ENCODE measurements at places on chromosomes 1 and 21. TPM values are rescaled to one million over a fixed set of nuclear protein-coding genes. Genes with fewer than 3 reads are reported as not detected.

The DNAJC6 gene
- total RNA-seq: 5.8 TPM

The IL19 gene
- total RNA-seq: not detected

The TTC39A gene
- total RNA-seq: 0.25 TPM

DNA sequence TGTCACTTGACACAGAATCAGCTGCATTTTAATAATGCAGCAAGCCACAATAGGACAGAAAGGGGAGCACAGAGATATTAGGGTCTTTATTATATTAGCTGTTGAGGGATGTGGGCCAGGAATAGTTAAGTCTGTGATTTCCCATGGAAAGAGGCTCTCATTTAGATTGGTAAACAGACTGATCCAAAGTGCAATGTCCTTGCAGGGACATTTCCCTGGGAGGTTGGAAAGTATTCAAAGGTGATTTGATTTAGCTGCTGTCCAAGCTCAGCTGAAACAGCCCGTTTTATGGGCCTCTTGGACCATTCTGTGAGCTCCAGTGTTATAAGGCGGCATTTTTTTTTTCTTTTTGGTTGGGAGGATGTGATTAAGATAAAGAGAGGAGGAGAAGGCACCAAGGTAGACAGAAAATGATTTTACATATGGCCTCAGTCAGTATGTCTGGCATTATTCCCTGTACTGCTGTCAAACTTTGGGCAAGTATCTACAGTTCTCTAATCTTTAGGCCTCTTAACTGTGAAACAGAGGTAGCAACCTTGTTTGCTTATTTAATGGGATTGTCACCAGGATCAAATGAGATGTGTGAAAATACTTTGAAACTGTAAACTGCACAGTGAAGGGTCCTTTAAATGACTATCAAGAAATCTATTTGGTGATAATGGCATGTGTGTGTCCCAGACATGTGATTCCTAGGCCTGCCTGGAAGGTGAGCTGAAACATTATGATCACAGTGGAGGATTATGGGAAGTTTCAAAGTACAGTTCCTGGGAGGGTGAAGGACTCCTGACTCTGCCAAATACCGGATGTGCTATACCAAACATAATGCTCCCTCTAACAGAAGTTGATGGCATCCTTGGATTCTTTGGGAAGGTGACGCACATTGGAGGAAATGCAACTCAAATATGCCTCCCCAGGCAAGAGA, 62.2 kb downstream of the NOS1AP start:
- DNase-seq: no peak

GRCh38 chr1:43687301-43688108, 19.8 kb upstream of the ST3GAL3 start:
- no peak for DNase-seq

DNA sequence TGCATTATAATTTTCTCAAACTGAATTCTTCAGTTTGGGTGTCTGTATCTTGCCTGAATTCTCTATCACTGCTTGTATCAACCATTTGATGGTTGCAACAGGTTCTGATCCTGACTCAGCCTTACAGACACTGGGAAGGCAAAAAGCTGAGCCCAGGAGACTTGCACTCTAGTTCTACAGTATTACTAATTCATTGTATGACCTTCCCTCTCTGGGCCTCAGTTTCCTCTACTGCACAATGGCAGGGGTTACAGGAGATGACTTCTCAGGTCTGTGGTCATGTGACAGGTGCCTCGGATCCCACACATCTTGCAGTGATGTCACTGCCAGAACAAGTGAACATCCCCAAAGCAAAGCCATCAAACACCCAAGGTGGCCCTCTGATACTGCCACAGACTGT, 38.7 kb downstream of the RRAGC start:
- no peak for DNase-seq

DNA sequence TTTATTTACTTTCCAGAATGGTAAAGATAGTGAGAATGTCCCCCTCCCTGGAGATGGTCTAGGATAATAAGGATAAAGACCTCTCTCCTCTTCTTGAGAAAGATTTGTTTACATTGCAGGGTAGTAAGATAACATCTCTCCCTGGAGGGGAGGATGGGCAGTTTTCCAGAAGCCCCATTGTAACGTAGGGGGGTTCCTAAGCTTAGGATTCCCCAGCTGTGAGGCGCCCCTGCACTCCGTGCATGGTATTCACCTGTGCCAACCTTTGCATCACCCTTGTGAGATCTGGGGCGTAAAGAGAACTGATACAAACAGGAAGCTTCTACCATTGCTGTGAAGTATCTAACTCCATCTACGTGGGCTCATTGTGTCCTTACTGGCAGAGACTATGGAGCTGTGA, 148.7 kb upstream of the DNAH14 start:
- DNase-seq: no peak

DNA sequence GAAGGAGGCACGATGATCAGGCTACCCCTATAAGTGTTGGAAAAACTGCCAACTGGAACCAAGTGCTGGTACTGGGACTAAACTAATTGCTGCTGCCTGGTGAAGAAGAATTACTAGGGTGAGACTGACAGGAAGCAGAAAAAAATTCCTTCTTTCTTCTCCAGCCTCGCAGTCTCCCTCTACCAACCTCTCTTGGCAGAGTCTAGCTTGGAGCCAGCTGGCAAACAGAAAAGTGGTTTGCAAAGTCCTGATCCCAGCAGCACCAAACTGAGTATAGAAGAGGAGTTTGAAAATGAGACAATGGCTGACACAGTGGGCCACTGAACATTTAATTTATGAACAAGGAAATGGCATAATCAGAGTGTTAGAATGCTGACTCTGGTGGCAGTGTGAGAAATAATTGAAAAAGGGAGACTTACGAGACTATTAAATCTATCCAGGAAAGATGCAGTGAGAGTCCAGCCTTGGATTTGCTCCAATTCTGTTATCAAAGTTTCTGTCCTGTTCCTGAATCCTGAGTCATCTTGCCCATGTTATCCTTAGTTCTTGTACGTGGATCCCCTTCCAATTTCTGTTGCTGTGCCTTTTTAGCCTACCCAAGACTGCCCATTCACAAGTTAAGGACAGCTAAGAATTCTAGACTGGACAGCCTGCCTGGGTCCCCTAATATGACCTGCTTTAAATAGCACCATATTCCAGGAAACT, 23.7 kb upstream of the DISP1 start:
- no peak for DNase-seq

GRCh38 chr1:193589597-193590040, 403.2 kb upstream of the B3GALT2 start:
- DNase-seq: no peak

DNA sequence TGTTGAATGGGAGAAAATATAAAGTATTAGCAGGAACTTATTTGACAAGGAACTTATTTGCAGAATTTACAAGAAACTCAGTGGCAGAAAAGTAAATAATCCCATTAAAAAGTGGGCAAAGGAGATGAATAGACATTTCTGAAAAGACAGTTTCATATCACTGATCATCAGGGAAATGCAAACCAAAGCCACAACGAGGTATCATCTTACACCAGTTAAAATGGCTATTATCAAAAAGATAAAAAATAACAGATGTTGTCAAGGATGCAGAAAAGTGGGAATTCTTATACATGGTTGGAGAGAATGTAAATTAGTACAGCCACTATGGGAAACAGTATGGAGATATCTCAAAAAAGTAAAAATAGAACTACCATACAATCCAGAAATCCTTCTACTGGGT, 61.0 kb downstream of the SYT14 start:
- DNase-seq: no peak

Measured in foreskin keratinocyte (primary cell).